Fibroblast of mammary gland (primary cell): ENCODE measurements at places on chromosomes 3 and 15.

- peak; percentile 38 for DNase-seq
Measured at GRCh38 chr3:104879919-104880318, 486.8 kb upstream of the ALCAM start.

- no peak for DNase-seq
Measured at GRCh38 chr15:57668016-57668415, 38.5 kb upstream of the POLR2M start.

- DNase-seq = no peak
Measured at GRCh38 chr3:5520237-5520636, 332.7 kb downstream of the EDEM1 start.

- DNase-seq = no peak
Measured at GRCh38 chr3:172021164-172021563, 18.2 kb upstream of the FNDC3B start.

GRCh38 chr3:170327040-170327808 is 30.3 kb upstream of the SKIL start:
- DNase-seq = no peak

- no peak for DNase-seq
Measured at GRCh38 chr15:68184616-68185480, 20.3 kb downstream of the CALML4 start.

DNA sequence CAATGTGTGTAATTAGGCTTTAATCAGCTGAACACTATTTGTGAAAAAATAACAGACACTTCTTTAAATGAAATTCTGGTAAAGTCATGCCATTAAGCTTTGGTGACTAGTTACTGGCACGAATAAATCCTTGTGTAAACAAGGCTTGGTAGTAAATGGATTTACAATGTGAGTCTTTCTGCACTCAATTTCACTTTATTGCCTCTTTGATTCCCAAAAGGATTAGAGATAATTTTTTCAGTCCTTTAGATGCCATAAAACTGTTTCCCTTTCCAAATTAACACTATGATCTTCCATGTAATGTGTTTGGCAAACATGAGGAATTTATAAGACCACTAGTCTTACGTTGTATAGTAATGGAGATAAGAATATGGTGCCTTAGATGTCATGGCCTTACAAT is 339.5 kb upstream of the DNAJC19 start:
- DNase-seq = no peak

DNA sequence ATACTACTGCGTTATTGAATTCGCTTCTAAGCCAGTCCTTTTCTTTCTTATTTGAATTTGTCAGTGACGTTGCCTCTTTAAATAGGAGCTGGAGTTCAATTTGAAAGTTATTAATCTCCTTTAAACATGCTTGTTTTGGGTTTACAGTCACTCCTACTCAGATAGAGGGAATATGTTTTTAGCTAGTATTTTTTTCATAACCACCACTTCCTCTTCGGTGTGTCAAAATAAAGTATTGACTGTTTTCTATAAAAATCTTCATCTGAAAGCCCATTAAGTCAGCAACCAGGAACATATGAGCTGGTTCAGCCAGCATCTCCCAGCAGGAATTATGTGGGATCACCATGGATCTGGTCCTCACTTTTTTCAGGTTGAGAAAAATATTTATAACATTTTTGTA is 772.9 kb downstream of the DIPK2A start:
- no peak for DNase-seq

GRCh38 chr3:23945663-23945912 is 502 bp downstream of the NR1D2 start:
- no peak for DNase-seq

- DNase-seq = no peak
Measured at GRCh38 chr3:25863011-25863415, 73.1 kb downstream of the OXSM start.

DNA sequence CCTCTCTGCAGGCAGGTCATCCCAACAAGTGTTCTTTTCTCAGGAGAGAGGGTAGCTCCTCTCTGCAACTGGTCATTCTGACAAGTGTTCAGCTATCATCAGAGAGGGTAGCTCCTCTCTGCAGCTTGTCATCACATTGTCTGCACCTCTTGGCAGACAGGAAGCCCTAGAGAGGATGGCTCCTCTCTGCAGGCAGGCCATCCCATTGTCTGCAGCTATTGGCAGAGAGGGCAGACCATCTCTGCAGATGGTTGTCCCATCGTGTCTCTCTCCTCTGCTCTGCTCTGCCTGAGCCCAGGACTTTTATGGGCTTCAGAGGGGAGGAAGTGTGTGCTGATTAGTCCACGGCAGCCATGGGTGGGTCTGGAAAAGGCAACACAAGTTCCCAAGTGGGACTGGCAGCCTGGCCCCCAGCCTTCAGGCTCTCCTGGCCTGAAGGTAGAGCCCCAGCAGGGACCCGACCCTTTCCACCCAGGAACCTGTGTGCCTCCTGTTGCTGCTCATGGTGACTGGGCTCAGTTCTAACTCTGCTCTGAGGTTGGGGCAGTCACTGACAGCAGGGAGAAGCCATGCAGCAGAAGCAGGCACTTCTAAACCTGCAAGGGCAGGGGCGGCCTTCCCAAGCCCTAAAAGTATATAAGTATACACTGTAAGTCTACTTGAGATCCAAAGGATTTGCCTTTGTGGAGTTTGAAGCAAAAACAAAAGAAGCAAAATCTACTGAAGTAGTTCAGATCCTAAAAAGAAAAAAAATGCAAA is 637.9 kb downstream of the PLOD2 start:
- DNase-seq = no peak

DNA sequence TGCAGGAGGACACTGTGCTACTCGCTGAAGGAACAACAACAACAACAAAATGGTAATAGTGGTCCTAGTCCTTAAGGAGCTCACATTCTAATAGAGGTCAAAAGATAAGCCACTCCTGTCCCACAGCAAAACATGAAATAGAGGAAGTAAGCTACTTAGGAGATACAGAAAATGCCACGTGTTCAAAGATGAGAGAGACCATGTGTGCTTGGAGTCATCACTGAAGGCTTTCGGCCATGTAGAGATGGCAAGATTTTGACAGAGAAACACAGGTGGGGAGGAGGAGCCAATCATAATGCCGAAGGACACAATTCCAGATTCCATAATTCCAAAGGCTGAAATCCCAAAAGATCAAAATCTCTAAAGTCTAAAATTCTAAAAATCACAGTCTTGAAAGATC is 24.8 kb upstream of the RIOX2 start:
- no peak for DNase-seq

DNA sequence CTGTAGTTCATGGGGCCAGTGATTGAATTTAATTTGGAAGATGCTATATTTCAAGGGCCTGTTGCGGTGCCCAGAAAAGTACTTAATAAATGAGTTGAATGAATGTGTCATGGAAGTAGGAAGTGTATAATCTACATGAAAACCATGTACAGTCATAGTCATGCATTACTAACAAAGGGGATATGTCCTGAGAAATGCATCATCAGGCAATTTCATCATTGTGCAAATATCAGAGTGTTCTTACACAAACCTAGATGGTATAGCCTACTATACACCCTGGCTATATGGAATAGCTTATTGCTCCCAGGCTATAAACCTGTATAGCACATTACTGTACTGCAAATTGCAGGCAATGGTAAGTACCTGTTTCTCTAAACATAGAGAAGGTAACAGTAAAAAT is 10.7 kb upstream of the MYO5C start:
- DNase-seq = peak; percentile 86

DNA sequence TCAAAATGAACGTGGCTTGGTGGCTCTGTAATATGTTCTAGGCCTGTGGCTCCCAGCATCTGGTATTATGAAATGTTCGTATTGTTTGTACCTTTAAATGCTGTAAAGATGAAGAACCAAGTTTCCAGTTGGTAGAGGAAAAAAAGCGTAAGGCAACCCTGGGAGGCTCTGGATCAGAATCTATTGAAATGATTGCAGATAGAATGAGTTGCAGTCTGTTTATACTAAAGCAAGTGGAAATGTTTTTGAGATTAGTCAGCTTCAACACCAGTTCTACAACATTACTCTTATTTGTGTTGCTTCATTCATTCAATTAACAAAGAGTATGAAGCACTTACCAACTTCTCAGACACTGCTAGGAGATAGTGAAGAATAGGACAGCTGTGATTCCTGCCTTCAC is 5.3 kb downstream of the ARL6IP5 start:
- peak; percentile 78 for DNase-seq

GRCh38 chr15:40591389-40591788 is 2.7 kb upstream of the KNL1 start:
- no peak for DNase-seq

DNA sequence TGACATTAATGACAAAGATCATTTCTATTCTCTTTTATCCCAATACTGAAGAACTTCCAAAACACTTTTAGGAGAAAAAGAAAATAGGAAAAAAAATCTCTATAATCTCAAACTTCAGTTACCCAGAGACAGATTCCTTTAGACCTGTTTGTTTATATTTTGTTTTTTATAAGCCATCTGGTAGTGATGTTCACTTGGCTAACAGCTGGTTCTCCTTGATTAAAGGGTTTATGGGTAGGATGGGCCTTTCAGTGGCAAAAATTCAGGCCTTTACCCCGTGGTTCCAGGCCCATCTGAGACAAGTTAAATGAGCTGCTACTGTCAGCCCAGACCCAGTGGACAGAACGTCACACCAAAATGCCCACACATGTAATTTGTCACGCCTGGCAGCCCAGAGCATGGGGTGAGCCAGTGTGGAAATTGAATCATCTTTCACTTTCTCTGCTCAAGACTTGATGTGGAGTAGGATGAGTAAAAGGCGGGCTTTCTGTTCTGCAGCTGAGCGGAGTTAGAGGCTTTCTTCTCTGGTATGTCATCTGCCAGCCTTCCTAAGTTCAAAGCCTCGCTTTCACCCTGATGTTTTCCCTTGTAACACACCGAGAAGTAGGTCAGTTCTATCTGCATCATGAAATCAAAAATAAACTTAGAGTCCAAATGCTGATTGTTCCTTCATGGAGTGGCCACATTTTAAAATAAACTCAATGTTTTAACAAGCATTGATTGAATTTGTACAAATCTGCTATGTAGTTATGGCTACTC is 62.5 kb upstream of the SKOR1 start:
- peak; percentile 50 for DNase-seq

- DNase-seq = peak; percentile 14
Measured at GRCh38 chr15:92091155-92091734, 237.7 kb downstream of the SLCO3A1 start.

- no peak for DNase-seq
Measured at GRCh38 chr3:186471771-186472170, 72.4 kb downstream of the CRYGS start.

- DNase-seq = no peak
Measured at GRCh38 chr15:93041159-93041547, 47.9 kb downstream of the RGMA start.

- DNase-seq = peak; percentile 63
Measured at GRCh38 chr15:36161771-36162212, 417.6 kb upstream of the CDIN1 start.

- no peak for DNase-seq
Measured at GRCh38 chr15:96869122-96869521, 538.6 kb downstream of the NR2F2 start.

GRCh38 chr3:73213896-73214295 is 152.4 kb downstream of the EBLN2 start:
- peak; percentile 41 for DNase-seq

DNA sequence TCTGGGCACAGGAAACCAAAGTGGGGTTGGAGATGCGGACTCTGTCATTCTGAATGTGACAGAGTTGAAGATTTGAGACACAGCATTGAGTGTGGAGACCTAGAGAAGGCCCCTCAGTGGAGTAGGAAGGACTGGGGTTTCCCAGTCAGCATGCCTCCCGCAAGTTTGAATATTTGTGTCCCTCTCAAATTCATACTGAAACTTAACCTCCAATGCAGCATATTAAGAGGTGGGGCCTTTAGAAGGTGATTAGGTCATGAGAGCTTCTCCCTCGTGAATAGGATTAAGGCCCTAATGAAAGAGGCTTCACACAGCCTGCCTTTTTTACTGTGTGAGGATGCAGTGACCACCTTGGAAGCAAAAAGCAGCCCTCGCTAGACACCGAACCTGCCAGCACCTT is 8.0 kb downstream of the HDDC3 start:
- DNase-seq = no peak

DNA sequence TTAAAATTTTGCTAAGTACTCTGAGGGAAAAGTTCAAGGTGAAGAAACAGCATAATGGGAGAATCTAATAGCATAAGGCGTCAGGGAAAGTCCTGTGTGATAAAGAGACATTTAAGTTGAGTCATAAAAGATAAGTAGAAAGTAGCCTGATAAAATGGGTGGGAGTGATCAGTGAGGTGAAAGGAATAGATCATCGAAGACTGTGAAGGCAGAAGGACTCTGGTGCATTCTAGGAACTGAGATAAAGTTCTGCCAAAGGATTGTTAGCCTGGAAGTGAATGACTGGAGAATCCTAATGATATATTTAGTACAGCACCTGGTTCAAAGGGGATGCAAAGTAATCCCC is 149.9 kb downstream of the CFAP20DC start:
- no peak for DNase-seq

GRCh38 chr3:25107918-25108617 is 320.0 kb upstream of the RARB start:
- DNase-seq = no peak

DNA sequence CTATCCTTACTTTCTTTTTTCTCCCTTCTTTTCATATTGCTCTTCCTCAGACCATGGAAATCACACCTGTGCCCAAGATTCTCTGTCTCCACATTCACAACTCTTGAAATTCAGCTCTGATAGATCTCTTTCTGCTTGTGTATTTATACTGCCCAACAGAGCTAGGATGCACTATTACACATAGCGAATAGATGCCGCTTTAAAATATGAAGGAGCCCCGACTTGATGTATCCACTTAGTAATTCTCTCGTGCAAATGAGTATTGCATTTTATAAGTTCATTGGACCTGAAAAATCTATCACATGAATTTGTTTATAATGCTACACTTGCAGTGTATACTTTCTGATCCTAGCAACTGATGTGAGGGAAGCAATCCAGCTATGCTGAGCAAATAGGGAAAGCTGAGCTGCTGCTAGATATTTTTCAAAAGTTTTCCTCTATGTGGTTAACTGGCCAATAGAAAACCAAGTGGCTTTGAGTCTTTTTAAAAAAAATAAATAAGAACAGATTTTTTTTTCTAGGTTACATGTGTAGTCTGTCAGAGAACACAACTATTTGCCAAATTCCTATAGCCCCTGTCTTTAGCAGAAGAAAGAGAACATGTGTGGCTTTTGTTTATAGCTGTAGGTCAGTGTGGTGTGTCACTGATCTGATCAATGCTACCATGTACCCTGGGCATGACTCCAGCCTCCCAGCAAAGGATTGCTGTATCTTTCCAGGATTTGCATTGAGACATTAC is 64.3 kb upstream of the LEKR1 start:
- peak; percentile 67 for DNase-seq

GRCh38 chr15:25579127-25579526 is 140.3 kb upstream of the UBE3A start:
- DNase-seq = no peak
